ENCODE measurements at places on chromosomes 4 and X. TPM values are rescaled to one million over a fixed set of nuclear protein-coding genes. Genes with fewer than 3 reads are reported as not detected.

USP17L13 gene
- total RNA-seq = not detected

GLRA2 gene
- total RNA-seq = not detected

MAGEC3 gene
- total RNA-seq = not detected

SLC9B1 gene
- not detected for total RNA-seq

UGT2B11 gene
- not detected for total RNA-seq

MAGEB10 gene
- total RNA-seq = not detected

All from airway epithelial cell (primary cell).